ENCODE measurements at places on chromosomes 5 and 9.

DNA sequence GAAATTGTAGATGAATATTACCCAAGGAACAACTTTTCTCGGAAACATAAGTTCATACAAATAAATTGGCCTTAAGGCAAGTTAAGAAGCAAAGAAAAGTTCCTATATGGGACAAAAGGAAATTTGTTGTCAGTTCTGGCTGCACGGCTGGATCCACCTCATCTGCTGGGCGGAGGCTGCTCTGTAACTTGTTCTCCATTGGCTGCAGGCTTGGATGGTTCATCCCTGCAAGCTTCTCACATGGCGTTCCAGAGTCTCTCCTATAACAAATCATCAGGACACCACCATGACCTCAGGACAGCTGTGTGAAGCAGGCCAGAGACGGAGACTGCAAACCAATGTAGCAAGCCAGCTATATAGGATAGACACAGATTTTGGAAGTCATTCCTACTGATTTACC, 81.4 kb upstream of the DAB2 start:
- no peak for DNase-seq

GRCh38 chr5:169944115-169944514, 36.2 kb downstream of the INSYN2B start:
- no peak for DNase-seq

- peak; percentile 25 for DNase-seq
Measured at GRCh38 chr9:80885894-80886293, 803.5 kb downstream of the TLE1 start.

GRCh38 chr5:174046558-174046957, 1.1 kb downstream of the NSG2 start:
- DNase-seq = no peak

DNA sequence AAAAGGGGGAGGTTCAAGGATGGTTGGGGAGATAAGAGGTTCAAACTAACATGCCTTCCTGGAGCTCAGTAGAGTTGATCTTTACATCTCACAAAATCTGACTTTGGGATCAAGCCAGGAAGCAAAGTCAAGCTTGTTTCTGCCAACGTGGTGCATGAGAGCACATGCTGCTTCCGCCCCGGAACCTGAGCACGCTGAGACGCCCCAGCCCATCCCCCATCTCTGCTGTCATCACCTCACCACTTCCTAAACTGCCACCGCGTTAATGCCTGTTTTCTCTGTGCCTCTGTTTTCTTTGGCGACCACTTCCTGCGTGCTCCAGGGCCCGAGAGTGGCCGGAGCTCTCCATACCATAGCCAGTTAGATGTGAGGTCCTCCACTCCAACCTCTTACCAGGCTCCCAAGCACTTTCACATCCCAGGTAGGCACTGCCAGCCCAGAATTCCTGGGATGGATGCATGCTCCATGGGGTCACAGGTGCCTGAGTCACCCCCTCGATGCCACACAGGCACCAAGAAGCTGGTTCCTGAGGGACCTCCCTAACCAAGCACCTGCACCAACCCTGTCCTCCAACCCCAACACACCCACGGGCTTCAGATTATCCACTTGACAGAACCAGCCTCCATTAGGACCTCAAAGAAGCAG, 31.2 kb upstream of the AFAP1L1 start:
- DNase-seq = no peak

GRCh38 chr5:145489516-145489915, 345.6 kb downstream of the PRELID2 start:
- no peak for DNase-seq

GRCh38 chr9:23258569-23258968, 567.5 kb downstream of the ELAVL2 start:
- DNase-seq = no peak

GRCh38 chr9:137505421-137506140, 44.6 kb downstream of the PNPLA7 start:
- DNase-seq = no peak

GRCh38 chr5:152188251-152188650, 216.8 kb downstream of the NMUR2 start:
- DNase-seq = no peak

DNA sequence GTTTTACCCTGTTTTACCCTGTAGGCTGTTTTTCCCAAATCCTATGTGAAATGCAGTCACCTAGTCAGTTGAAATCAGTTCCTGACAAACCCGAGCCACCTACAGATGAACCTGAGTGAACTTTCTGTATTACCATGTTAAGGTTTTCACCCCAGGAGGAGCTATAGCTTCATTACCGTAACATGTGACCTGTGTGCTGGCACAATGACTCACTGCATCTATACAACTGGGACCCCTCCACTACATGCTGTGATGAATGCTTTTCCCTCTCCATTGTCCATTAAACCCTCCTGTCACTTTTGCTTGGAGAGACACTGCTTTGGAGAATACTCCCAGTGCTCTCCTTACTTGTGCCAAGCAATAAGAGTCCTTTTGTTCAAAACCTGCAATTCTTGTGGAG, 1974.8 kb downstream of the EFNA5 start:
- DNase-seq = no peak

DNA sequence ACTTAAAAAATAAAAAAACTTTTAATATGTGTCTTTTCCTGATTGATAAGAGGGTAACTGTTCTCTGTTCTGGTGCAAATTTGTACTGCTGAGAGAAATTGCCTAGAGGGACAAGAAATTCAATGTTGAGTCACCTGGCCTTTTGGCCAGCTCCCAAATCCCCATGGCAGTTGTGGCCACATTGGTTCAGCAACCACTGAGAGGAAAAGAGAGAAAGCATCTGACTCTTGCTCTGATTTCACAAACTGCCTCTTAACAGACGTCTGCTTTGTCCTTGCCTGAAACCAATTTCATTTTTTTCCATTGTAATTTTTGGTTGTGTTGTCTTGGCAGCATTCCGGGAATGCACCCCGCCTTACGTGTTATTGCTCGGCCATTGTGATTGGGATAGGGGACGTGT, 42.4 kb downstream of the NTRK2 start:
- DNase-seq = no peak

GRCh38 chr5:98397081-98397480, 376.4 kb upstream of the RGMB start:
- DNase-seq = no peak

GRCh38 chr9:93668261-93668871, 92.0 kb downstream of the PHF2 start:
- DNase-seq = no peak

DNA sequence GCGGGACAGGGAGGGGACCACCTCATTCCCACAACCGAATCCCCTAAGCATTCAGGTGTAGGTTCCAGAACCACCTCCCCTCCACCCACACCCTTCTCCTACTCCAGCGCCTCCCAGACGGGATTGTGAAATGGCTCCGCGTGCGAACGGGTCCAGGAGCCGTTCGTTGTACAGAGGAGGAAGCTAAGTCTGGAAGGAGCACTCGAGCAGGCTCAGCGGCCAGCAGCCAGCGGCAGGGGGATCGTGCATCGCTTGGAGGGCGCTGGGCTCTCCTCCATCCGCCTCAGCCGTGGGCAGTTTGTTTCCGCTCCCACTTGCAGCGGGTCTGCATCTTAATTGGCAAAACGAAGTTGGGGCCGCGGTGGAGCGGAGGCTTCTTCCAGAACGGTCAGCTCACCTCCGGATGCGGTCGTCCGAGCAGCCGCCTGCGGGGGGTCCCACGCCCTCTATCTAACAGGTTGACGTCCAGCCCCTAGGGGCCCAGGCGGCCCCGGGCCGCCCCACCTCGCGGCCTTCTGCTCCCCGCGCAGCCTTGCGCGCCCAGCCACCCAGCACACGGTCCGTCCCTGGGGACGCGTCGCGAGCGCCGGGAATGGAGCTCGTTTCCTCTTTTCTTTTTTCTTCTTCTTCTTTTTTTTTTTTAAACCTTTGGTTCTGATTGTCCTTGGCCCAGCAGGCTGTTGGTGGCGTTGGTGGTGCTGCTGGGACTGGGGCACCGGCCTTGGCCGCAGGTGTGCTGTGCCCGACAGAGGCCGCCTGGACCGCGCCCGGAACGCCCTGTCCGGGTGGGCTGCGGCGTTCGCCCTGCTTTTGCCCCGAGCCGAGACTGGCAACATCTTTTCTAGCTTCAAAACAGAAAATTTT, 3.9 kb upstream of the BARX1 start:
- DNase-seq = no peak

GRCh38 chr9:95415158-95415557, 97.6 kb upstream of the FANCC start:
- DNase-seq = no peak

GRCh38 chr5:64939772-64940510, 171.2 kb downstream of the CWC27 start:
- no peak for DNase-seq

DNA sequence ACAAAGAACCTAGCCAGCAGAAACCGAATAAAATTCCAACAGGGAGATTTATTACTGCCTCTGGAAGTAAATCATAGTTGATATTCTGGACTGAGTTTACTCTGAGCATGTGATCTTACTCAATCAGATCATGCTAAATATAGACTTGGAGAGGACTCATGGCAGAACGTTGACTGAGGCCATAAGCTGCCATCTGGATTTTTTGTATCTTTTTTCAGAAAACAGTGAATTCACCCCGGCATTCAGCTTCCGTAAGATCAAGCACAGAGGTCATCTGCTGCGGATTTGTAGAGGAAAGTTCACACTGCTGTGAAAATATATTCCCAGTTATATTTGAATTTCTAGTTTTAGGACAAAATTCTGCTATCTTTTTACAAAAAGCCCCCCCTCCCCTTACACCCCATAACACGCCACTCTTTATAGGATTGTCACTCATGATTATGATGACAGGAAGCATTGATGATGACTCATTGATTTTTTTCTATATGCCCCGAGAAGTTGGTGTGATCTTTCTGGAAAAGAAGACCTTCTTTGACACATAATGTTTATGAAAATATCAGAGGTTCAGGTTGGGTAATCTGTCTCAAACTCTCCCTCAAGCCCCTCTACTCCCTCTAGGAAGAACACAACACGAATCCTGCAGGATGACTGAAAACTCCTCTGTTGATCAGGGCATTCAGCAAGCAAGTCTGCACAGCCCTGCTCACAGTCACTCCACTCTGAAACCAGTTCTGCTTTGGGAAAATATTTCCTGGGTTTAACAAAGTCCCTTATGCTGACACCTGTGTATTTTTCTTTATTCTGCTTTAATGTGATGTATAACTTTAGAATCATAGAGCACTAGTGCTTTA, 70.8 kb downstream of the NXNL2 start:
- DNase-seq = no peak

DNA sequence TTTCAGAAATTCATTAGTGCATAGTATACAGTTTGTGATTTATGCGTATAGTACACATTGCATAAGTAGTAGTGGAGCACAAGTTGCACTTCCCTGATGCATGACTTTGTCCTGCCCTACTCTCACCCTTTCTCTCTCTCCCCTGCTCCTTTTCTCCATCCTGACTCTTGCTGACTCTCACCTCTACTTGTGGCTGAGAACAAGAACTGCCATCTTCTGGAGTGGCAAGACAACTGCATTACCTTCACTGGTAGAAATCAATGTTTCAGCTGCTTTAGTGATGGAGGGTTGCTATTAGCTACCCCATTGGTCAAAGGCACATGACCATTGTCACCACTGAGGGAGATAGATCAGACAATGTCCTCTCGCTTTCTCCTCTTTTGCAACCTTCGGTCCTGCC, 26.9 kb downstream of the SPEF2 start:
- DNase-seq = no peak

DNA sequence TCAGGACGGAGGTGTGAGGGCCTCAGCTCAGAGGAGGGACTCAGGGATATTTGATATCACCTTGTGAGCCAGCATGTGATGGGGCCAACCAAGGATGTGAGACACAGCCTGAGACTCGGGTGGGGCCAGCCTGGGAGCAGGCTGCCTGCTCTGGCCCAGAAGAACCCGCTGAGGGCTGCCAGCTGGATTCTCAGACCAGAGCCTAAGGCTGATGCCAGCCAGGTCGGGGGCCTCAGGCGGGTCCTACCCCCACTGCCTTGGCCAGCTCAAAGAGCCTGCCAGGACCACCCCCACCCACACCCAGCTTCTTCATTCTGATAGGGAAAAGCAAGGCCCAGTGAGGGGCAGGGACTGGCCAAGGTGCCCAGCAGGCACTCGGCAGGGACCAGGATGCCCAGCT, 20.3 kb upstream of the DUSP1 start:
- no peak for DNase-seq

DNA sequence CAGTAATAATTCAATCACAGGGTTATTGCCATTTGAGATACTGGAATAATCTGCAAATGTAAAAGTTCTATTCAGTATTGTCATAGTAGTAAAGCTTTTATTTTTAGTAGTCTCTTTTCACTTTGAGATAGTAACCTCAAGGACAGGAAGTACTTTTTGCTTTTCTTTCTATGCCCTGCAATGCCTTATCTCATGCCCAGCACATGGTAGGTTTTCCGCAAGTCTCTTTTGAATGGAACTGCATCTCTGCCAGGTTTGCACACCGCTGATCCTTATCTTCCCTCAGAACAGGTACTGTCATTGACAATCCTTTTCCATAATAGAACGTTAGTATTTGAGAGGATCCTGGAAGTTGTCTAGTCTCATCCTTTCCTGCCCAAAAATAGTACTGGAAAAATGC, 91.8 kb upstream of the IFNK start:
- no peak for DNase-seq

GRCh38 chr9:22595805-22596204, 149.2 kb downstream of the DMRTA1 start:
- no peak for DNase-seq

GRCh38 chr5:132641841-132642240, 16.1 kb upstream of the IL13 start:
- DNase-seq = no peak

GRCh38 chr9:83267741-83268140, 204.8 kb upstream of the RASEF start:
- no peak for DNase-seq

GRCh38 chr5:5788793-5789192, 366.3 kb downstream of the ICE1 start:
- no peak for DNase-seq

- DNase-seq = no peak
Measured at GRCh38 chr9:131030239-131031004, 21.4 kb downstream of the LAMC3 start.

DNA sequence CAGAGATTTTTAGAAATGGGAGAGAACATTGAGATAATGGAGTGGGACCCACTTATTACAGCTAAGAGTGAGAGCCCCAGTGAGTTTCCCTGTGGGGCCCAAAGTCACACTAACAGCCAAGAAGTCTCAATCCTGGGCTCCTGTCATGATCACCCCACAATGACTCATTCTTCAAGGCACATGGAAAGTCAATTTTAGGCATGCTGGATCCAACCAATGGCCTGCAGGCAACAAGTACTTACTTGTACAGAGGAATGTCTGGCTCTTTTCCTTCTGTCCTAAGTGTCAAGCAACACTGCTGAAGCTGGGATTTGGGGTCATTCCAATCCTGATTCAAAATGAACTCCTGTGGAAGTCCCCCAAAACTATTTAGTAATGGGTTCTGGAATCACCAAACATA, 123.1 kb downstream of the DROSHA start:
- no peak for DNase-seq
